Activated CD4-positive, alpha-beta memory T cell treated with anti-CD3 and anti-CD28 coated beads, Interleukin-2, amount 10 ng/mL, durations not matched to agents 7 days and 5 days (primary cell): ENCODE measurements at places on chromosomes 1 and 21. TPM values are rescaled to one million over a fixed set of nuclear protein-coding genes. Genes with fewer than 3 reads are reported as not detected.

Gene CR1L
- not detected for total RNA-seq

DNA sequence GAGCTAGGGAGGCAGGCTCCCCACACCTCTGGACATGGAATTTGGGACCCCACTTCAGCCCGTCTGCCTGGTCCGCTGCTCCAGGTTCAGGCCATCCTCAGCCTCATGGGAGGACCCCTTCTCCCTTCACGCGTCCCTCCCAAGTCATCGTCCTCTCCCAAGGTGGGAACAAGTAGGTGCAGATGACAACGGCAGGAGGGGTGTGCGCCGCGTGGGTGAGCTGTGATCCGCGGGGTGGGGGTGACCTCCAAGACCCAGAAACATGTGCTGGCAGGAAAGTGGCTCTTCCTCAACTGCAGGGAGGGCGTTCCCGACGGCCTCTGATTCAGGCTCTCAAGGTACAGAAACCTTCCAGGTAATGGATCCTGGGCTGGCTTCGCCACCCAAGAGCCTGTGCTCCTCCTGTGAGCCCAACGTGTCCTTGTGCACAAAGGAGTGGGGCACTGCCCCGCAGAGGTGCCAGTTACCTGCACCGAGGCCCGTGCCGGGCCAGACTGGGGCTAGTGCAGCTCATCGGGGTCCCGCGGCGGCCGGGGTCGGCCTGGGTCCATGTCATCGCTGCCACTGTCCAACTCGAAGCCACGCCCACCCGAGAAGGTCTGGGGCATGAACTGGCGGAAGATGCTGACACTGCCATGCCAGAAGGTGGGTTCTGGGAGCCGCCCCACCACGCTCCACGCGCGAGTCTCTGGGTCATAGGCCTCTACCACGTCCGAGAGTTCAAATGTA, 9.6 kb downstream of the KLHL21 start:
- no peaks in the 10 kb centered on the region for H3K27me3 ChIP-seq
- DNase-seq, result no peak
- H3K36me3 ChIP-seq, result peaks cover 56% of the 10 kb centered on the region

- H3K36me3 ChIP-seq, result no peaks in the 10 kb centered on the region
- H3K4me1 ChIP-seq, result no peaks in the 10 kb centered on the region
- H3K27ac ChIP-seq, result no peak overlapping the region
- DNase-seq, result no peak
- no peak overlapping the region for H3K4me3 ChIP-seq
Measured at GRCh38 chr1:56462209-56462608, 117.2 kb downstream of the PLPP3 start.

DNA sequence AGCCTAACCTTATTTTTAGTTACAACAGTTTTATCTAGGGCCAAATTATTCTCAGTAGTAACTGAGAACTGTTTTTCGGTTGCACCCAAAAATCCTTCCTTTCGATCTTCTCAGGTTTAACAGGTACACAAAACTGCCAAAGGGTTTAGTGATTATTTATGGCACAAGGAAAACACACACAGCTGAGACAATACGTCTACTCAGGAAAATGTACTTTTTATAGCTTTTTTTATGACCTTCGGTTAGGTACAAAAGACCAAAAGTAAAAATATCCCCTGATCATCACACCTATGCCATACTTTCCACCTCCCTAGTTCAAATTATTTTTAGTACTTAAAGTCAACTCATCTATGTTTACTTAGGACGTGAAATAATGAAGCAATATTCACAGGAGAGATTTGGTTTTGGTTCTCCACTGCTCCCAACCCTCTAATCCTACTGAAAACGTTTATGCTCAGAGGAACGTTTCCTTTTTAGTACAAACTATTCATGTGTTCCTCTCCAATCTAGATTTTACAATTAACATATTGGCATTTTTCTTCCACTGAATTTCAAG, 48.7 kb downstream of the TTLL7 start:
- no peak for DNase-seq
- no peaks in the 10 kb centered on the region for H3K4me1 ChIP-seq
- peaks cover 2% of the 10 kb centered on the region for H3K27me3 ChIP-seq
- no peak overlapping the region for H3K27ac ChIP-seq
- H3K36me3 ChIP-seq, result no peaks in the 10 kb centered on the region

DNA sequence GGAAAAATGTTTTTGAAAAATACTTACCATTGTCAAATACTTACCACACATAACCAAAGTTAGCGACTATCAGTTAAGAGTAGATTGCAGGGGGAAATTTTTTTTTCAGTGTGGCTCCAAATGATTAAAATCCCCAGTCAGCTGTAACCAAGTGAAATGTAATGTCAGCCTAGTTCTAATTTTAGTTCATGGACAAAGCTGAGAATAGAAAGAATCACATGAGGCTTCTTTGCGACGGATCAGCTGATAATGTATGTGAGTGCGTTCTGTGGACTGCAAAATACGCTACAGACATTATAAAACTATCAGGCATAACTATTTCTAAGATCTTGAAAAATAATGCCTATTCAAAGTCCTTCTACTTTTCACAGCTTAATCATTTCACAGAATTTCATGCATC, at the start of gene LRRC39:
Gene LRRC39 (minus strand): TSS at position 166 of the 400 bp plus-strand sequence. CDS start 9,740 bp downstream, outside the sequence.
- no peaks in the 10 kb centered on the region for H3K36me3 ChIP-seq
- peaks cover 2% of the 10 kb centered on the region for H3K27me3 ChIP-seq
- DNase-seq, result no peak
- H3K27ac ChIP-seq, result no peak within 1 kb of the TSS
- H3K4me3 ChIP-seq, result no peak within 1 kb of the TSS
- no peaks in the 10 kb centered on the region for H3K4me1 ChIP-seq

GRCh38 chr1:15974855-15975254, 1.0 kb downstream of the ZBTB17 start:
- DNase-seq, result no peak
- peak overlapping the region; percentile 88 for H3K4me3 ChIP-seq
- peaks cover 32% of the 10 kb centered on the region for H3K36me3 ChIP-seq
- peaks cover 39% of the 10 kb centered on the region for H3K4me1 ChIP-seq
- no peaks in the 10 kb centered on the region for H3K27me3 ChIP-seq
- H3K27ac ChIP-seq, result peak overlapping the region; percentile 63

DNA sequence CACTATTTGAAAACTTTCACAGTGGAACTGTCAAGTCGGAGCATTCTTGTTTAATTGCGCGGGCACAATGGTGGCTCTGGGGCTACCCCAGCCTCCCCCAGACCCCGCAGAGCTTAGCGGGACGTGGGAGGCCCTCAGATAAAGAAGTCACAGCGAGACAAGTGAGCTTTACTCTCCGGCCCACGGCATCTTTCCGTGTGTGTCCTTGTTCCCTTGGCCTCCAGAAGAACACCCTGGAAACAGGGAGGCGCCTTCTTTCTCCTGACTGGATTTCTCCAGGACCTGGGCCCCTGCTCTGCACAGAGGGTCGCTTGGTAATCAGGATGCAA, 382.8 kb downstream of the RRAGC start:
- DNase-seq, result no peak
- no peak overlapping the region for H3K27ac ChIP-seq
- peaks cover 63% of the 10 kb centered on the region for H3K27me3 ChIP-seq
- H3K4me1 ChIP-seq, result peaks cover 4% of the 10 kb centered on the region
- H3K36me3 ChIP-seq, result no peaks in the 10 kb centered on the region
- no peak overlapping the region for H3K4me3 ChIP-seq
